ENCODE measurements at places on chromosomes 7 and 10.

DNA sequence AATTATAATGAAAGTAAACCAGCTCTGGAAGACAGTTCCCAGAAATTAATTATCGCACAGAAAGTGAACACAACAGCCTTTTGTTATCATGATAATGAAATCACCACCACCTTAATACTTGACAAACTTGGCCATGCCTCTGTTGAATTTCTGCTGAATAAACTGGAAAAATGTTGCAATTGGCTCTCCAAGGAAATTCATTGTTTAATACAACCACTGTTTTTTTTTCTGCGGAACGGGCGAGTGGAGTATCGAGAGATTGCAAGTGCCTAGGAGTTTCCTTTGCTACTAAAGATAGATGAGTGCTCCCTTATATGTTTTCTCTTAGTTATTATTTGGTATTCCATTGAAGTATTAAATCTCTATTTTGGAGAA, 657.0 kb downstream of the SDK1 start:
- no peak for ATAC-seq

DNA sequence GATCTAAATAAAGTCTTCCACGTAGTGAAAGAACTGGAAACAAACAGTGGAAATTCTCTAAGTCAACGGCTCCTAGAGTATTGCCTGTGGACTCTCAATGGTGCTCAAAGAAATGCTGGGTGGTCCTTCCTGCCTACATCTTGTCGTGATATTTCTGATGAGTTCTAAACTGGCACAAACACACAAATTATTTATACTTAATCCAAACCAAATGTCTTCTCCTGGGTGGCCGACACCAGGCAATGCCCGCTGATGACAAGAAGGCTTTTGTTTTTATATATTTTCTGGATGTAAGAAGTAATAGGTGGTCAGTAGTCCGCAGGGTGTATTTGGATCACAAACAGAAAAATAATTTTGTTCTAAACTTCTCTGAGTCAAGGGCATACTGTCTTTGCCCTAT, 178.7 kb downstream of the GFRA1 start:
- ATAC-seq, result no peak

GRCh38 chr7:22333680-22334141, 23.2 kb downstream of the RAPGEF5 start:
- no peak for ATAC-seq

- ATAC-seq, result no peak
Measured at GRCh38 chr10:105925045-105925785, 1239.3 kb downstream of the SORCS1 start.

- peak; percentile 35 for ATAC-seq
Measured at GRCh38 chr7:140517546-140518369, 38.5 kb upstream of the MKRN1 start.

DNA sequence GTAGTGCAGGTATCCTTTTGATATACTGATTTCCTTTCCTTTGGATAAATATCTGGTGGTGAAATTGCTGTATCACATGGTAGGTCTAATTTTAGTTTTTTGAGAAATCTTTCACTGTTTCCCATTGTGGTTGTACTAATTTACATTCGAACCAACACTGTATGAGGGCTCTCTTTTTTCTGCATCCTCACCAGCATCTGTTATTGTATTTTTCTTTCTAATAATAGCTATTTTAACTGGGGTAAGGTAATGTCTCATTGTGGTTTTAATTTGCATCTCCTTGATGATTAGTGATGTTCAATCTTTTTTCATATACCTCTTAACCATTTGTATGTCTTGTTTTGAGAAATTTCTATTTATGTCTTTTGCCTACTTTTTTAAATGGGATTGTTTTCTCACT, 335.4 kb upstream of the MTPN start:
- ATAC-seq, result no peak

GRCh38 chr7:102129636-102130370, 156.9 kb upstream of the SH2B2 start:
- no peak for ATAC-seq

DNA sequence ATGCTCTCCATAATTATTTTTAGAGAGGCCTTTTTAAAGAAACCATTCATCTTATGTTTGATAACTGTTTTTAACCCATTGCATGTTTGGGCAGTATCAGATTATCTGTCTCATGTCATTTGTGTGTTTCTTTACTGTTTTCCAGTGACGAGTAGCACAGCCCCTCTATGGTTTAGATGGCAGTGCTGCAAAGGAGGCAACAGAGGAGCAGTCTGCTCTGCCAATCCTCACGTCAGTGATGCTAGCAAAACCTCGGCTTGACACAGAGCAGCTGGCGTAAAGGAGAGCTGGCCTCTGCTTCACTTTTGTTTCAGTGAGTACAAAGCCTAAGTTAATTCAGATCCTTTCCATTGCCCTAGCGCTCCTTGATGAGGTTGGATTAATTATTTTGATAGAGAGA, 80.4 kb upstream of the GARIN1A start:
- no peak for ATAC-seq

- ATAC-seq, result no peak
Measured at GRCh38 chr10:49457686-49458085, 61.8 kb upstream of the DRGX start.

- no peak for ATAC-seq
Measured at GRCh38 chr10:130403153-130404075, 267.2 kb downstream of the GLRX3 start.

DNA sequence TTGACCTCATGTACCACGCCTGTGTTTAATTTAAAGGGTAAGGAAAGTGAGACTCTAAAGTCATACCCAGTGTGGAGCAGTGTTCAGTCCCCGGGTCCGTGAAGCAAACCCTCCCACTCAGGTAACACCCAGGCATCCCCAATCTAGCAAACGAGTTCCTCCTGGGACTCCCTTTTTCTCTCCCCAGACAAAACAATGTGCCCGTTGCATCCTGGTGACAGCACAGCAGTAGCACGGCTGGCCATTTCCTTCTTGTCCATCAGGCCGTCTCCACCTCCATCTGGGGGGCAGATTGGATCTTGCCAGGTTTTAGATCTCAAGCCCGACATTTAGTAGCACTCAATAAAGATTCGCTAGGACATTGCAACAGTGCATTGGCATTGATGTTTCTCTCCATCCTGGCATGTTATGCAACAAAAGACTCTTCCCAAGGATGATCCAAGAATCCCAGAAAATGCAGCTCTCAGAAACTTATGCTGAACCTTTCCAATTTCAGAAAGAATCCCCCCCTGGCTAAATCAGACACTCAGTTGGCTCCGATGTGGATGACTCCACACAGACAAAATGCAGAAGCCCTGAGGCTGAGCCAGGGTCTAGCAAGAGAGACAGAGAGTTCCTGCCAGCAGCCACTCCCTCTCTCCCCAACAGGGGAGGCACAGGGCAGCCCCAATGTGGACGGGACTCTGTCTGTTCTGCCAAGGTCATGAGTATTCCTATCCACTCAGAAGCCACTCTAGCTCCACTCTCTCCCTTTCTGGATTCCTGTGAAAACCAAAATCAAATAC, 274.5 kb upstream of the MGMT start:
- no peak for ATAC-seq

DNA sequence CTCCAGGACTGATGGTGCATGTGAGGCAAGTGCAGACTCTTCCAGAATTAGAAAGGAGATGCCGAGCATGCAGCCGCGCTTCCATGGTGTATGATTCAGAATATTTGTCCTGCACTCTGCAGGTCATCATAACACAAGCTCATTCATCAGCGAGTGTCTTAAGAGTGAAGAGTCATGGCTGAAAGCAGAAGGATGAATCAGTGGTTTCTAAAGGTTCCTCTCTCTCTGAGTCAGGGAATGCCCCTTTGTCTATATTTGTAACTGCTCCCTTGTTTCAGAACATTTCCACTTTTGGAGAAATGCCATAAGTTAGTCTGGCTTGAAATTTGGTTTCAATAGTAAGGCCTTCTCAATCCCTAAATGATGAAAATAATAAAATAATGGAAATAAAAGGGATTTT, 52.3 kb downstream of the HECW1 start:
- peak; percentile 58 for ATAC-seq

DNA sequence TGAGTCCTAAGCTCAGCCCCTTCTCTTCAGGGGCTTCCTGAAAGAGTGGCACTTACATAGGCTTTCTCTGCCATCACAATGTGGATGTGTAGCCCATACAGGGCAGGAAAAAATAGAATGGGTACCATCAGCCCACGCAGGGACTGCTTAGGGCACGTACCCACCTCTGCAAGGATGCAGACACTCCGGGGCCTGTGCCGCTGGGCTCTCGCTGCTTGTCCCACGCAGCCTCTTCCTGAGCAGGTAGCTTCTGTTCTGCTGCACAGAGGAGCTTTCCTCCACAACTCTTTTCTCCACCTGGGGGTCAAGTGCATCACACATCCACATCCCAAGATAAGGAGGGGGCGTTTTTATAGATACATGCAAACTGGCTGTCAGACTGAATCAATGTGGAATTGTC, 34.3 kb downstream of the FRMPD2 start:
- no peak for ATAC-seq

DNA sequence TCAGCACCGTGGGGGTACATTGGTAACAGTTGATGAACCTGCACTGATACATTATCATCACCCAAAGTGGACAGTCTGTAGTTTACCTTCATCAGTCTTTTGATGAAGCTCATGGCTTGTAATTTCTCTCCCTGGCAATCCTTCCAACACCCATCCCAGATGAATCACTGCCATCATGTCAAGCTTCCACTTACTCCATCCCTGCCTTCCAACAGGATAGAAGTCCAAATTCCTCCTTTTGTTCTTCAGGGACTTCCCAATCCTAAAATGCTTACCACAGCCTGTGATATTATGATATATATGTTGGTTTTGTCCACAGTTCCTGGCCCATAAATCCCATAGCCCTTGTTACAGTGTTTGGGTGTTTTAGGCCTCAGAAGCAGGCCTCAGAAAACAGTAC, 16.1 kb downstream of the SNX10 start:
- no peak for ATAC-seq

- peak; percentile 7 for ATAC-seq
Measured at GRCh38 chr7:149624006-149624405, 126.4 kb upstream of the ZNF746 start.

DNA sequence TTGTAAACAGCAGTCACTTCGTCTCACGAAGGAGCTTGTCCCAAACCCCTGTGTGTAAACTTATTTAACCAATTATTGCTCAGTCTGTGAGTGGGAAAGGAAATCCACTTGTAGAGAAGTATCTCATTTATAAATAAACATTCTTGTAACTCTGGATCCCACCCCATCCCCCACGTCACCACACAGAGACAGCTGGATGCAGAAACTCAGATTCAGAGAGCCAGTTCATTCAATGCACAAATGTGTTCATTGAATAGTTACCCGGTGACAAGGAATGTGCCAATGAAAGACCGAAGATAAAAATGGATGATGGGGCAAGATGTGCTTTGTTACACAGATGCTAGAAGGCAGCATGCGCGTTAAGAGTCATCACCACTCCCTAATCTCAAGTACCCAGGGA, 8.3 kb upstream of the OCM start:
- no peak for ATAC-seq

GRCh38 chr7:154927624-154928125, 75.2 kb downstream of the PAXIP1 start:
- ATAC-seq, result peak; percentile 67

- ATAC-seq, result no peak
Measured at GRCh38 chr10:69963178-69963834, 89.3 kb upstream of the MACROH2A2 start.

DNA sequence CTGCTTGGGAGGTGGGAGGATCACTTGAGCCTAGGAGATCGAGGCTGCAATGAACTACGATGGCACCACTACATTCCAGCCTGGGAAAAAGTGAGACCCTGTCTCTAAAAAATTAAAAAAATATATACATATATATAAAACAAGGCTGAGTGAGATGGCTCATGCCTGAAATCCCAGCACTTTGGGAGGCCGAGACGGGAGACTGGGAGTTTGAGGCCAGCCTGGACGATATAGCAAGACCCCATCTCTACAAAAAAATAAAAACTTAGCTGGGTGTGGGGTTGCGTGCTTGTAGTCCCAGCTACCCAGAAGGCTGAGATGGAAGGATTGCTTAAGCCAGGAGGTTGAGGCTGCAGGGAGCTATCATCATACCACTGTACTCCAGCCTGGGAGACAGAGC, 87.6 kb downstream of the CARD11 start:
- no peak for ATAC-seq

GRCh38 chr10:84205049-84205852, 10.9 kb downstream of the CDHR1 start:
- ATAC-seq, result peak; percentile 32

DNA sequence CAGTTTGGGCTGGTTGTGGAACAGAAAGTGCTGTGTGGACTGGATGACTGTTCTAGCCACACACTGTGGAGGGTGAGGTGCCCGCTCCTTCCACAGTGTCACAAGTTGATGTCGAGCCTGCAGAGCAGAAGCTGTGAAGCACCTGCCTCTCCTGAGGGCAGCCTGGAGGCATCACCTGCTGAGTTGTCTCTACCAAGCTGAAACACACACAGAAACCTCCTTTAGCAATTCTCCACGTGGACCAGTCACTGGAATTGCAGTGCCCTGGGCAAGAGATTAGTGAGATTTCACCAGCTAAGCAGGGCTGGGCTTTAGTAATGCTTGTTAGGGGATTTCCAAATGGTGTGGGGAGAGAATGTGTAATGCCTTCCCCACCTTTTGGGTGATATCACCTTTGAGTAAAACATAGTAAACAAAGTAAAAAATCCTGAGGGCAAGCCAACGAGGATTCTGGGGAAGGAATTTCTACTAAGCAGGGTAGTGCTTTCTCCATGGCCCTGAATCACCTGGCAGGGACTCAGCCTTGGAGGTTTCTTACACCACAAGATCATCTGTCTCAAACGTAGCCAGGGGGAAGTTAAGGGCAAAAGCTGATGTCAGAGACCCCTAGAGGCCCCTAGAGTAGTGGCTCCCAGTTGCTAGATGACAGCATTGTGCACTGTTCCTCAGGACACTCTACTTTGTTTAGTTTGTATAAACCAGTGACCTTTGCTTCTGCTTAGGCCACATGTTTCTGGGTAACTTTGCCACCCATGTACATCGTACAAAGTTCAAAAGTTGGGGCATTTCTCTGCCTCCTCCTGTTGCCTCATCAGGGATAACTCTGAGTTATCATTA, 233.1 kb upstream of the IGFBP3 start:
- no peak for ATAC-seq

DNA sequence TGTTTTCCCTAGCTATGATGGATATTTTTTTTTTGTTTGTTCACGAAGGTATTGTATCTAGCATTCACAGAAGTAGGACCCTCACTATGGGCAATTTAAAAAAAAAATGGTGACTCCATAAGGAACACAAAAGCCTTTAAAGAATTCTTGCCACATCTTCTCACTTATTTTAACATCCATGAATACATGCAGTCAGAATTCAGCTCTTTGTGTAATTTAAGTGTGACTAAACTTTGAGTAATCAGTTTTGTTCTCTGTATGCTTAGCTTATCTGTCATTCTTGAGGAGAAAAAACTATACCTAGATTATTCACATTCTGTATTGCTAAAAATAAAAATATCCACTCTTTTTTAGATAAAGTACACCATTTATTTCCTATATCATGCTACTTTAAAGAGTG, 313.2 kb upstream of the KCND2 start:
- ATAC-seq, result no peak

- no peak for ATAC-seq
Measured at GRCh38 chr7:2518737-2519118, 846 bp upstream of the LFNG start.

GRCh38 chr10:1449021-1449420, 288.3 kb downstream of the ADARB2 start:
- no peak for ATAC-seq

Data from activated CD4-positive, CD25-positive, alpha-beta regulatory T cell treated with anti-CD3 and anti-CD28 coated beads, Interleukin-2, amount 50 U/mL, for 24 hours (primary cell).